ENCODE measurements at places on chromosomes 12 and 14. TPM values are rescaled to one million over a fixed set of nuclear protein-coding genes. Genes with fewer than 3 reads are reported as not detected.

The PCED1B gene
- total RNA-seq: 1.4 TPM

The KRT79 gene
- total RNA-seq: not detected

The PAX9 gene
- total RNA-seq: not detected

The ART4 gene
- total RNA-seq: 12.1 TPM

- no peak for DNase-seq
- no peaks in the 10 kb centered on the region for H3K4me1 ChIP-seq
- no peaks in the 10 kb centered on the region for H3K27me3 ChIP-seq
- H3K4me3 ChIP-seq: no peak overlapping the region
These were observed 84.3 kb downstream of the ETNK1 start for GRCh38 chr12:22709292-22709691.

DNA sequence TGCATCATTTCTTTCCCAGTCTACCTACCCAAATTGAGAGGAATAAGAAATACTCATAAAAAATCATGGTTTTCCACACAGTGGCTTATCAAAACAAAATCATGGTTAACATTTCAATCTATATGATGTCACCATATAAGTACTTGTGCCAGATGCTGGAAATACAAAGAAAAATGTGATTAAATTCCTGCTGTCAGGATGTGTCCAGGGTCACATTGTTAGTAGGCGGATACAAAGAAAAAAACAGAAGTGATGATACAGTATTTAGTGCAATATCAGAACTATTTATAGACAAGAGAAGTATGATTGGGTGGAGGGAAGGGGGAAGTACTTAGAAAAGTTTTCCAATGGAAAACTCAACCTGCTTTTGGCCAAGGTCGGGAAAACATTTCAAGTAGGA is 47.0 kb upstream of the OR6J1 start:
- H3K36me3 ChIP-seq: no peaks in the 10 kb centered on the region
- H3K27ac ChIP-seq: no peak overlapping the region
- no peaks in the 10 kb centered on the region for H3K4me1 ChIP-seq
- DNase-seq: no peak

GRCh38 chr12:103840876-103841689 is at the start of gene NT5DC3:
Gene NT5DC3, minus strand, starts transcription at chr12:103841234. Its CDS starts 78 bp downstream, at chr12:103841156.
- H3K27me3 ChIP-seq: no peaks in the 10 kb centered on the region
- H3K27ac ChIP-seq: peak within 1 kb of the TSS; percentile 81
- peak; percentile 76 for DNase-seq
- H3K4me1 ChIP-seq: peaks cover 16% of the 10 kb centered on the region
- peak within 1 kb of the TSS; percentile 78 for H3K4me3 ChIP-seq
- H3K36me3 ChIP-seq: no peaks in the 10 kb centered on the region

DNA sequence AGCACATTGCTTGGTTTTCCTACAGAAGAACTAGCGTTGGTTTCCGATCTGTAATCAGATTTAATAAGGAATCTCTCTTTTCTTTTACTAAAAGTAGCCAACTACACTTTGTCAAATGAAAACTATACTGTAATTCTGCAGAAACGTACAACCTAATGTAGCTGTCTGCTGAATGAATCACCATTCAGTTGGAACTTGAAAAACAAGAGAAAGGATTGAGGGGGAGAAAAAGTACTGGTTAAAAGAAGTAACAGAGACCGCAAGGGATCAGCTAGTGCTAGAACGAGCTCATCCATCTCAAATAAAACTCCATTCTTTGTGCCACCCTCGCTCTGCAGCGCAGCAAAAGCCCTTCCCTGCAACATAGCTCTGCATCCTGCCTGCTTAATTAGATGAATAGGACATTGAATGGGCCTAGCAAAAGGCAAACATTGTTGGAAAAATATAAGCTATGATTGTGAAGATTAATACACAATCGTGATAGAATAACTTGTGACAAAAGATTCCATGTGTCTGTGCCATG is 2.6 kb downstream of the GARIN2 start:
- no peak overlapping the region for H3K27ac ChIP-seq
- no peaks in the 10 kb centered on the region for H3K36me3 ChIP-seq

- no peaks in the 10 kb centered on the region for H3K27me3 ChIP-seq
- DNase-seq: no peak
- no peaks in the 10 kb centered on the region for H3K36me3 ChIP-seq
- no peak overlapping the region for H3K27ac ChIP-seq
These were observed 922.7 kb downstream of the VRK1 start for GRCh38 chr14:97719931-97720330.

DNA sequence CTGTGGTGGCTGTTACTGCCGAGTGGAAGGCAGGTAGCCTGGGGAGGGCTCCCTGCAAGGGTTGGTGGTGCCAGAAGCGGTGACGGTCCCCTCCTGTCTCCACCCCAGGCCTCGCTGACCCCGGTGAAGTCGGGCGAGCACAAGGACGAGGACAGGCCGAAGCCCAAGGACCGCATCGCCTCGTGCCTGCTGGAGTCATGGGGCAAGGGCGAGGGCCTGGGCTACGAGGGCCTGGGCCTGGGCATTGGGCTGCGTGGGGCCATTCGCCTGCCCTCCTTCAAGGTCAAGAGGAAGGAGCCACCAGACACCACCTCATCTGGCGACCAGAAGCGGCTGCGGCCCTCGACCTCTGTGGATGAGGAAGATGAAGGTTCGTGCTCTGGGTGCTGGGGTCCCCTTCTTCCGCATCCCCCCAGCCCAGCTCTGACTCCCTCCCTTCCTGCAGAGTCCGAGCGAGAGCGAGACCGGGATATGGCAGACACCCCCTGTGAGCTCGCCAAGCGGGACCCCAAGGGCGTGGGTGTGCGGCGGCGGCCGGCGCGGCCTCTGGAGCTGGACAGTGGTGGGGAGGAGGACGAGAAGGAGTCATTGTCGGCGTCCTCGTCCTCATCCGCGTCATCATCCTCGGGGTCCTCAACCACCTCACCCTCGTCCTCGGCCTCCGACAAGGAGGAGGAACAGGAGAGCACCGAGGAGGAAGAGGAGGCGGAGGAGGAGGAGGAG is 13.3 kb downstream of the SETD1B start:
- peaks cover 83% of the 10 kb centered on the region for H3K36me3 ChIP-seq
- no peak overlapping the region for H3K27ac ChIP-seq
- H3K27me3 ChIP-seq: no peaks in the 10 kb centered on the region
- no peak overlapping the region for H3K4me3 ChIP-seq
- no peak for DNase-seq

- H3K27ac ChIP-seq: peak overlapping the region; percentile 50
- no peaks in the 10 kb centered on the region for H3K27me3 ChIP-seq
- H3K36me3 ChIP-seq: no peaks in the 10 kb centered on the region
- no peak for DNase-seq
- peaks cover 89% of the 10 kb centered on the region for H3K4me1 ChIP-seq
These were observed 15.9 kb downstream of the NCOR2 start for GRCh38 chr12:124551268-124552144.
